K562 (cell line): ENCODE measurements at places on chromosomes 11 and 22. TPM values are rescaled to one million over a fixed set of nuclear protein-coding genes. Genes with fewer than 3 reads are reported as not detected.
A peak's percentile ranks its signal among the peaks of the same experiment; 100 is the strongest.

GRCh38 chr22:17606496-17606895 lies 22.1 kb downstream of the ATP6V1E1 start:
- peaks cover 68% of the 10 kb centered on the region for H3K36me3 ChIP-seq
- no peaks in the 10 kb centered on the region; the same call in 1 of the 2 replicates for H3K4me1 ChIP-seq
- H3K27me3 ChIP-seq: no peaks in the 10 kb centered on the region
- H3K4me3 ChIP-seq: no peak overlapping the region

DNA sequence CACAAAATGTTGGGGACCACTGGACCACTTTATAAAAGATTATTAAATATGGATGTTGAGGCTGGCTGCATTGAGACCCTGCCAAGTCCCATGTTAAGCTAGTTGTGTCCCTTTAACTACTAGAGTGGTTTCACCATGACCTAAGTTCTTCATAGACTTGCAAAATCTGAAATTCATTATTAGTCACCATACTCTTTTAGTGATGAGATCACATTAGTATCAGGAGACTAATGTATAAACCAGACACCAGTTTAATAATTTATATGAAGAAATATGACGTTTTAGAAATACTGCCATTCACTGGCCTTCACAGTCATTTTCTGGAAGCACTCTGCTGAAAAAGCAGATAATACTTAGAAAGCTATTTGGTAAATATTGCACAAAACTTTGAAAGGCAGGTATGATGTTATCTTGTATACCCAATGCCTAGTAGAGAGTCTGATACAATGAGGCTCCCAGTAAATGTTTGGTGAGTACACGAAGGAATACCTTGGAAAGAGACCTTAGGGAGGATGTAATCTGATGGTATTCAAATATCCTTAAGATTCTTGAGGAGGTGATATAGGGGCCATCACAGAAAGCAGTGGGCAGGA lies 728.2 kb upstream of the ANO5 start:
- no peaks in the 10 kb centered on the region for H3K27me3 ChIP-seq
- no peak overlapping the region for H3K4me3 ChIP-seq
- H3K36me3 ChIP-seq: no peaks in the 10 kb centered on the region
- DNase-seq: no peak
- H3K27ac ChIP-seq: no peak overlapping the region

DNA sequence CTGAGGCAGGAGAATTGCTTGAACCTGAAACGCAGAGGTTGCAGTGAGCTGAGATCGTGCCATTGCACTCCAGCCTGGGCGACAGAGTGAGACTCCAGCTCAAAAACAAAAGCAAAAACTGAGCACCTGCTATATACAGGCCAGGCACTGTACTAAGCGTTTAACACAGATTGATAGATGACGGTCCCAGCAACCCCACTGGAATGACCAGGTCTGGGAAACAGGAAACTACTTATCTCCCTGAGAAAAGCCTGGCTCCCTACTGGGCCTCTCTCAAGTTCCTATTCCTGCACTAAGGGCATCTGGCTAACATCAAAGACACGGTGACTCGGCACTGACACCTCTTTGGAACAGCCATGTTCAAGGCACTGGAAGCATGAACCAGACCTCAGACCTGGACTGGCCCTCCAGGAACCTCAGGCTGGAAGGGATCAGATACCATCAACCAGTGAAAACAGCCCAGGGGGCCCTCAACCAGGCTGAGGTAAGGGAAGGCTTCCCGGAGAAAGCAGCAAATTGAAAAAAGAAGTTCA lies 16.6 kb downstream of the ARAP1 start:
- DNase-seq: peak; percentile 83
- H3K4me3 ChIP-seq: no peak overlapping the region
- H3K27ac ChIP-seq: peak overlapping the region; percentile 79
- H3K27me3 ChIP-seq: no peaks in the 10 kb centered on the region
- peaks cover 51% of the 10 kb centered on the region; the same call in 2 of the 3 replicates for H3K36me3 ChIP-seq
- H3K4me1 ChIP-seq: peaks cover 52% of the 10 kb centered on the region

GRCh38 chr11:80523057-80523456 lies 1082.2 kb upstream of the TENM4 start:
- H3K27ac ChIP-seq: no peak overlapping the region
- H3K4me1 ChIP-seq: no peaks in the 10 kb centered on the region
- no peaks in the 10 kb centered on the region for H3K27me3 ChIP-seq
- no peak for DNase-seq
- H3K4me3 ChIP-seq: no peak overlapping the region

GRCh38 chr22:26784772-26785171 lies 127.4 kb downstream of the MIAT start:
- H3K36me3 ChIP-seq: no peaks in the 10 kb centered on the region
- H3K4me1 ChIP-seq: no peaks in the 10 kb centered on the region
- no peaks in the 10 kb centered on the region for H3K27me3 ChIP-seq
- H3K27ac ChIP-seq: no peak overlapping the region
- no peak overlapping the region for H3K4me3 ChIP-seq

The SLC22A8 gene
- not detected in 2 replicates for total RNA-seq

The FADS2 gene
- 28.6 and 30.4 TPM in 2 replicates for total RNA-seq

The PDGFD gene
- total RNA-seq: 0.11 and 0.22 TPM in 2 replicates
